ENCODE measurements at places on chromosomes 7 and 10. TPM values are rescaled to one million over a fixed set of nuclear protein-coding genes. Genes with fewer than 3 reads are reported as not detected.

DNA sequence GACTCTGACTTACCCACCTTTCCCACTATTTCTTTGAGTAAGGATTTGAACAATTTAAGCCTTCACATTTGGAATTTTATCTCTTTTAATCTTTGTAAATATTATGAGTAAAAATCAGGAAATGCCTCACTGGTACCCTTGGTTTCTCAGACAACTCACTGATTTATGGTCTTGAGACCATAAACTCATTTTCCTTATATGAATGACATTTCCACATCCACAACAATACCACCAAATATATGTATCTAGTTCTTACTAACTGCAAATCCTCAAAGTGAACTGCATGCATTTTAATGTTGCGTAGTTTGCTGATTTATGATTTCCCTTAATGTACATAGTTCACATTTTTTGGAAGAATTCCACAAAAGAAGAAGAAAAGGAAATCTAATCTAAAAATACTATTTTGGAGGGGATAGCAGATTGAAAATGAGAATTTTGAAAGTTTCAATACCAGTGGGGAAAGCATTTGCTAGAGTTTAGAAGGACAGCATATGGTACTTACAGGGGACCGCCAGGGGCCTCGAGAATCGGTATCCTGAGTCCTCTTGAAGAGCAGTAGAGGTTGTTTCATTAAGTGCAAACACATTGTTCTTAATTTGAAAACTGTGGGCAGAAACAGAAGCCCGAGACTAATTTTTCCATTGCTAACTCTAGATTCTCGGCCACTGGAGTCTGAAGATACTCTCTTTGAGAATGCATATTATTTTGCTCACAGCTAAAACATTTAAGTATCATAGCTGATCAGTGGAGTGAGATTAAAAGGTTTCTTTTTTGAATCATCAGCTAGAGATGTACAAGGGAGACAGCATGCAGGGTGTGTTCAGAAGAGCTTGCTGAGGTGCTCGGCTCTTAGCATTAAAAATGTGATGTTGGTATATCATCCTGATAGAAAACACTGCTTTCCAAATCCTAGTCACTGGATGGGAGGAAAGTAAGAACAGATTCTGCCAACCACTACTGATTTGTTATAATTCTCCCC lies 964.0 kb downstream of the GATA3 start:
- DNase-seq, result no peak

- DNase-seq, result peak; percentile 85
Observed at GRCh38 chr10:30000802-30001571, 58.4 kb downstream of the JCAD start.

GRCh38 chr10:58918887-58919286 lies 257.6 kb upstream of the PHYHIPL start:
- no peak for DNase-seq

Gene SLC26A4
- polyA plus RNA-seq, result 0.73 TPM

DNA sequence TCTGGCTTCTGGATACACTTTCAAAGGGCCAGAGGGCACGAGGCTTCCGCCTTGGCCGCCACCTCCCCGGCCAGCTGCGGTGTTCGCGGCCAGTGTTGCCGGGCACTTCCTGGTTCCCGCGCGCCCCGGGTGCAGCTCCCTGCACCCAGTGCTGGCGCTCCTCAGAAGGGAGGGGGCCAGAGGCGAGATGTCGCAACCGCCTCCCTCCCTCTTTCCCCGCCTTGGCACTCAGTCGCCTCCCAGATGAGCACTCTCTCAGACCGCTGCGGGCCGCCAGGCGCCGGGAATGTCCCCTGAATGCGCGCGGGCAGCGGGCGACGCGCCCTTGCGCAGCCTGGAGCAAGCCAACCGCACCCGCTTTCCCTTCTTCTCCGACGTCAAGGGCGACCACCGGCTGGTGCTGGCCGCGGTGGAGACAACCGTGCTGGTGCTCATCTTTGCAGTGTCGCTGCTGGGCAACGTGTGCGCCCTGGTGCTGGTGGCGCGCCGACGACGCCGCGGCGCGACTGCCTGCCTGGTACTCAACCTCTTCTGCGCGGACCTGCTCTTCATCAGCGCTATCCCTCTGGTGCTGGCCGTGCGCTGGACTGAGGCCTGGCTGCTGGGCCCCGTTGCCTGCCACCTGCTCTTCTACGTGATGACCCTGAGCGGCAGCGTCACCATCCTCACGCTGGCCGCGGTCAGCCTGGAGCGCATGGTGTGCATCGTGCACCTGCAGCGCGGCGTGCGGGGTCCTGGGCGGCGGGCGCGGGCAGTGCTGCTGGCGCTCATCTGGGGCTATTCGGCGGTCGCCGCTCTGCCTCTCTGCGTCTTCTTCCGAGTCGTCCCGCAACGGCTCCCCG lies at the start of gene FFAR4:
Gene FFAR4, plus strand, starts transcription at position 231 of the 842 bp plus-strand sequence. Its CDS starts 56 bp downstream, at position 287.
- DNase-seq, result peak; percentile 14

DNA sequence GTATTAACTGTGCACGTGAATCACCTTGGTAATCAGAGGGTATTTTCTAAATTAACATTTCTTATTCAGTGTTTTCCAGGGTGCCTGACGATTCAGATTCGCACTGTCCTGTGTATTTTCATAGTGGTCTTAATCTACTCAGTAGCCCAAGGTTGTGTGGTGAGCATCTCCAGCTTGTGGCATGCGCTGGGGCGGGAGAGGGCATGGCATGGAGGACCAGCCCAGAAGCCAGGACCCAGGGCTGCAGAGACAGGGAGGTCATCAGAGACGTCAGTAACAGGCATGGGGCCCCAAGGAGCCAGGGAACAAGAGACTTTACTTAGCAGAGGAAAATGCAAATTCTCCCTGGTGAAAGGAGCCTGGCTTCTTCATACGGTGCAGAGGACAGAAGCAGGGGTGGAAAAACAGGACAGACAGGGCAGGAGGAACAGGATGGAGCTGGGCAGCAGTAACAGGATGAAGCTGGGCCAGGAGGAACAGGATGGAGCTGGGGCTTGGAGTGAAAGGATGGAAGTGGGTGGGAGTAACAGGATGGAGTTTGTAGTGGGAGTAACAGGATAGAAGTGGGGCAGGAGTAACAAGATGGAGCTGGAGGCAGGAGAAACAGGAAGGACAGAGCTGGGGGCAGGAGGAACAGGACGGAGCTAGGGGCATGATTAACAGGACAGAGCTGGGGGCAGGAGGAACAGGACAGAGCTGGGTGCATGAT lies 110.9 kb downstream of the ADCY1 start:
- DNase-seq, result no peak

GRCh38 chr7:134406431-134406830 lies 52.5 kb downstream of the AKR1B1 start:
- DNase-seq, result no peak

Gene ENKUR
- not detected for polyA plus RNA-seq

DNA sequence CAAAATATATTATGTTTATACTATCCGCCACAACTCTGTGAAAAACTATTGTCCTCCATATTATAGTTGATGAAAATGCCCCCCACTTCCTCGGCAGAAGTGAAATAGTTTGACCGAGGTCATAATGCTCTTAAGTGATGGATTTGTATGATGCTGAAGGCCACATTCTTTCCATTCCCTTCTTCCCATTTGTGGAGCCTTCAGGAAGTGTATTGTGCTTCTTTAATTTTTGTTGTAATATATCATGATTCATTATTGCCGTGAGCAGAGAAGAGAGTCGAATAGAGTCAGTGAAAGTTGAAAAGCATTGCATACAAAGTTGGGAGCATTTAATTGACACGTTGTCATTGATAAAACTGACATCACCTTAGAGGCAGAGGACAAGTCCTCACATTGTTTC lies 460.3 kb downstream of the SUGCT start:
- no peak for DNase-seq

Gene SLC26A5
- polyA plus RNA-seq, result not detected

Gene CRHR2
- 1.2 TPM for polyA plus RNA-seq

DNA sequence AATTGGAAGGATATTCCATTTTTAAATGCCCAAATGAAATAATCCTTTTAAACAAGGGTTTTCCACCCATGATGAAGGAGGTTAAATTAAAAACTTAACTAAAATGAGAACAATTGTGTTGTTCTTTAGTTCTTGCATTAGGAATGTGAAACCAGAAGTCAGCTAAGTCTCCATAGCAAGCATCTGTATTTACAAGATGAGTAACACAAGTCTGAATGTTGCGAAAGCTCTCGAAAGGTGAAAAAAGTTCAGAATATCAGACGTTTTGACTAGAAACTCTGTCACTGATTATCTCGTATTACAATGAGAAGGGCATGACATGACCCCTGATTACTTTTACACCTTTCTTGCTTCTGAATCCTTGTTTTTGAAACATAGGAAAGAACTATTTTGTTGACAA lies 149.6 kb downstream of the BICC1 start:
- no peak for DNase-seq

DNA sequence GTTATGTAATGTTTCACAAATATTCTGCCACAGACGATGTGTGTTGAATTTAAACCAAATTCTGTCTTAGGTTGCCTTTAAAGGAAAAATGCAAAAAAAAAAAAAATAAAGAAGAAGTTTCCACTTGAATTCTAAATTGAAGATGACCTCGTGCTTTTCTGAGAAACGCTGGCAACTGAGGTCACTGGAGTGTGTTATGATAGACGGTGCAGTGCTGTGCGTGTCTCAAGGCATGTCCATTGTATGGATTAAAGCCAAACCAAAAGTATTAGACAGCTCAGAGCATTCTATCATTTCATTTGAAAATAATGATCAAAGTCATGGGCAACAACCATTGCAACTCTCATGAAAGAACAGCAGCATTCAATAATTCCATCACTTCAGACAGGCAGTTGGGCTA lies 483.9 kb downstream of the GRM8 start:
- no peak for DNase-seq

DNA sequence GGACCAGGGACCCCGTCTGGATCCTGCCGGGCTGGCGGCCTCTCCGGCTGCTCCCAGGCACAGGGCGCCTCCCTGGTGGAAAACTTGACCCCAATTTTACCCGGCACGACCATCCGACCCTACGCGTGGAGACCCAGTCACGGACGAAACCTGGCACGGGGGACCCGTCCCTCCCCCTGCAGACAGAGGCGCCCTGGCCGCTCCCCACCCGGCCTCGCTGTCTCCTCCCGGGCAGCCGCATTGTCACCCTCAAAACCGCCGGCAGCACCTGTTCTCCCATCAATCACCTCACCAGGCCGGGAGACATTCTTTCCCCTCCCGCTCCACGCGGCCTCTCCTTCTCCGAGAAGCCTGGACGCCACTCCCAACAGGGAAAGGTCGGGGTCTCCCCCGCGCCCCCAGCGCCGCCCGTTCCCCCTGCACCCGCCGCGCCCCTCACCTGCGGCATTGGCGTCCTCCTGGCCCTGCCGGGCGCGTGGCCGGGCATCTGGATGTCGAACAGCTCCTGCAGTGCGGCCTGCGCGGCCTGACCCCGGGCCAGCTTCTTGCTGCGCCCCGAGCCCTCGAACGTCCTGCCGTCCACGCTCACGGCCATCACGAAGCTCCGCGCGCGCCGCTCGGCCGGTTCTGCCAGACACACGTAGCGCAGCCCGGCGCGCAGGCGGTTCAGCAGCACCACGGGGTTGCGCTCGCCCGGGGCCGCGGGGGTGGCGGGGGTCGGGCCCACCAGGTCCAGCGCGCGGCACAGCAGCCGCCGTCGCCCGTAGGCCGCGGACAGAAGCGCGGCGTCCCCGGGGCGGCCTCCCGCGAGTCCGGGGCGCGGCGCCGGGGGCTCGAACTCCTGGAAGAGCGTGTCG lies 306.6 kb downstream of the WDR37 start:
- no peak for DNase-seq

DNA sequence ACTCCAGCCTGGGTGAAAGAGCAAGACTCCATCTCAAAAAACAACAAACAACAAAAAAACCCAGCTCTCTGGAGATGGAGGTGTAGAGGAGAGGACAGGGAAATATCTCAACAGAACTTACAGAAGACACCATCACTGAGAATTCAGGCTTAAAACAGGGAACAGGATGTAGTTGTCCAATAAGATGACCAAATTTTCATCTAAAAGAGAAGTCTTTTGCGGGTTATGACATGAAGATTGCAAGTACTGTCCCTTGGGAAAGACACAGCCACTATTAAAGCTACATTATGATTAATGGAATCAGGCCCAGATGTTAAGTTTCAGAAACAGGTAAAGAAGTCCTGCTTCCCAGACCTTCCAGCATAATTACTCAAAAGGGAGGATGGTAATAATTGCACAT lies 235.2 kb upstream of the NRP1 start:
- DNase-seq, result no peak

GRCh38 chr7:28041508-28042314 lies 138.9 kb downstream of the JAZF1 start:
- DNase-seq, result no peak

Gene LRIT1
- polyA plus RNA-seq, result not detected

DNA sequence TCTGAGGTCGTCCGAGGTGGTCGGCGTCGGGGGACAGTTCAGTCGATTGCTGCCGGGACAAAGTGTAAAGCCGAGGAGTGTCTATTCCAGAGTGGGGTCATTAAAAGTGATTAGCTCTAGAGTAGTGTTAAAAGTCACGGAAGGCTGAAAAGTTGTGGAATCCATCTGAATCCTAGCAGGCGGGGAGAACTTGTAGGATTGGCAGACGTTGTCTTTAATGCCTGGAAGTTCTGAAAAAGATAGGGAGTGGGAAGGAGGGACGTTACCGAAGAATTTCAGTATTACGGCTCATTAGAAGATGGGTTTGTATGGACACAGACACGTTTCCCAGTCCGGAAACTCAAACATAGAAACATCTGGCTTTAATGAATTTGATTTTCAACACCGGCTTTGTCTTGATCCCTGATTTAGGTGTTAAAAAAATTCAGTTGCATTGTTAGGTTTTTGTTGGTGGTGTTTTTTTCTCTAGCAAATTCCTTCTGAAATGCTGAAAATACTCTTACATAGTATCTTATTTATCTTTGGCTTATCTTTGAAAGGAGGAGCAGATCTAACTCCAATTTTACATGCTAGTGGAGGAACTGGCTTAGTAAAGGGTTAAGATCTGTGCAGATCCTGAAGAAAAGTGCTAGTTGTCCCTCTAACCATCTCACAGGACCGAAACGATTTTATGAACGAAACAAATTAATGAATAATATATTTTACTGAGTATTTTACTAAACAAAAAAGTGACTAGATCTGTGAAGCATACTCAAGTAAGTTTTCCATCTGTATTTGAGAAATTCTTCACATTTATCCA lies 900 bp downstream of the MKLN1 start:
- DNase-seq, result no peak

GRCh38 chr10:76540786-76541185 lies 1096.8 kb downstream of the KCNMA1 start:
- DNase-seq, result no peak

Gene FXYD4
- not detected for polyA plus RNA-seq

- no peak for DNase-seq
Observed at GRCh38 chr7:112147793-112148361, 58.3 kb downstream of the DOCK4 start.

DNA sequence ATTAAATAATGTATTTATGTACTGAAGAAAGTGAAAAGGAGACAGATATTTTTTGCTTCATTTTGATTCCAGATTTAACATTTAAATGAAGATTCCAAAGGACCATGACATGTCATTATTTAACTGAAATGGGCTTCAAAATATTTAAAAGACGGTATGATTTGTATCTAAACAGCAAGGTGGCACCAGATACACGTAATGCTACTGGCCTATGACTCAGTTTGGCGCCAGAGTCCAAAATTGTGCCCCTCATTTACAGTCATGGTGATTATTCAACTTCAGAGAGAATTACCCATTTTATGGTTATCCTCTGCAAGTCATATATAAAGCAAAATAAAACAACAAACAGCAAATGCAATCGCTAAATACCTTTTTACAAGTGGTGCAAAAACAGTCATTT lies 94.5 kb downstream of the ETV1 start:
- DNase-seq, result no peak

Gene MPP7
- 3.5 TPM for polyA plus RNA-seq

Gene CPA5
- 0.06 TPM for polyA plus RNA-seq

Gene POMZP3
- polyA plus RNA-seq, result 9.9 TPM
